ENCODE measurements at places on chromosomes 7 and 10. TPM values are rescaled to one million over a fixed set of nuclear protein-coding genes. Genes with fewer than 3 reads are reported as not detected.
A peak's percentile ranks its signal among the peaks of the same experiment; 100 is the strongest.

DNA sequence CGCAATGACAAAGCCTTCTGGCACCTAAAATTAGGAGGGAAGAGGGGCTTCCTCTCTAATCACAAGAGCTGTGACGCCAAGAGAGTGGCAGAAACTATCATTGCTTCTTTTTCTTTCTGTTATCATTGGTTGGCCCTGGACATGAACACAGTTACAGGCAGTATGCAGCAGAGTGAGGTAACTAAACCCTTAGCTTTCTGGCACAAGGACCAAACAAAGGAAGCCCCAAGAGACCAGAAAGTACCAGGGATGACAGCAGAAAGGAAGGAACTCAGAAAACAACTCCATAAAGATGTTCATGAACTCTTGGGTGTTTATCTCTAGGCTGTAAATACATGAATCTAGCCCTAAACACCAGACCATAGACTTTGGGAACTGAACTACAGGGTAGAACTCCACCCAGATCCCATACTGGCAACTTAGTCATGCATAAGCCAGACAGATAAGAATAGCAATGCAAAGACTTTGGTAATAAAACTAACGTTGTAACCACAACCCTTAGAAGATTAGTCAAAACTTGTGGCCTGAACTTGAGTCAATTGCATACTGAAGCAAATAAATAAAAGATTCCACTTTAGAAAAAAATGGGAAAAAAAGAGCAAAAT is 195.7 kb upstream of the PTN start:
- DNase-seq, result no peak

Gene MYH16
- total RNA-seq, result not detected

- DNase-seq, result no peak
Observed at GRCh38 chr10:113539789-113540188, 13.1 kb upstream of the HABP2 start.

DNA sequence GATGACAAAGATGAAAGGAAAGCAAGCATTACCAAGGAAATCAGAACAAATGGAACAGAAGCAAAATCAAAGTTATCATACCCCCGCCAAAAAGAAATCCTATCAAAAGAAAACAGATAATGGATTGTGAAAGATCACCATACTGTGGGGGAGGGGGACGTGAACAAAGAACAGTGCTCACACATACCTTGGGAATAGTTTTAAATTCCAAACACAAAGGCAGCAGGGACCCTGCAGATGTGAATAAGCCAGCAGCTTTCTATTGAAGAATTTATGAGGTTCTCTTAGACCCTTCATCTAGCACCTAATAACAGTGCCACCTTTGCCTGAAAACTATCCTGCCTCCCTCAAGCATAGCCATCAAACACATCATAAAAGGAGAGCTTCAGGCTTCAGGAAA is 94.0 kb downstream of the AKR1D1 start:
- DNase-seq, result no peak

DNA sequence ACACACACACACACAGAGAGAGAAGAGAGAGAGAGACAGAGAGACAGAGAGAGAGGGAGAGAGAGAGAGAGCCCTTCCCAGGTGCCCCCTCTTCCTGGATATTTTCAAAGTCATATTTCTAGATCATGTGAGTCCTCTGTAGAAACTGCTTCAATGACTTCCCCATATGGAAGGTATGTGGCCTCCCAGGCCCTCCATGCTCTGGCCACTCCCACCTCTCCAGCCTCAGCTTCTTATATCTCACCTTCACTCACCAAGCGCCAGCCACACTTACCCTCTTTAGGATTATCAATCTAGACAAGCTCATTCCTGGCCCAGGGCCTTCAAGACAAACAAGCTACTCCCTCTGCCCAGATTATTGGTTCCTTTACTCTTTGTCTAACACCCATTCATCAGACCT is 259.7 kb downstream of the MTERF1 start:
- no peak for DNase-seq

- no peak for DNase-seq
Observed at GRCh38 chr7:120724448-120724847, 133.5 kb downstream of the TSPAN12 start.

Gene CPXM2
- 16.9 TPM for total RNA-seq

DNA sequence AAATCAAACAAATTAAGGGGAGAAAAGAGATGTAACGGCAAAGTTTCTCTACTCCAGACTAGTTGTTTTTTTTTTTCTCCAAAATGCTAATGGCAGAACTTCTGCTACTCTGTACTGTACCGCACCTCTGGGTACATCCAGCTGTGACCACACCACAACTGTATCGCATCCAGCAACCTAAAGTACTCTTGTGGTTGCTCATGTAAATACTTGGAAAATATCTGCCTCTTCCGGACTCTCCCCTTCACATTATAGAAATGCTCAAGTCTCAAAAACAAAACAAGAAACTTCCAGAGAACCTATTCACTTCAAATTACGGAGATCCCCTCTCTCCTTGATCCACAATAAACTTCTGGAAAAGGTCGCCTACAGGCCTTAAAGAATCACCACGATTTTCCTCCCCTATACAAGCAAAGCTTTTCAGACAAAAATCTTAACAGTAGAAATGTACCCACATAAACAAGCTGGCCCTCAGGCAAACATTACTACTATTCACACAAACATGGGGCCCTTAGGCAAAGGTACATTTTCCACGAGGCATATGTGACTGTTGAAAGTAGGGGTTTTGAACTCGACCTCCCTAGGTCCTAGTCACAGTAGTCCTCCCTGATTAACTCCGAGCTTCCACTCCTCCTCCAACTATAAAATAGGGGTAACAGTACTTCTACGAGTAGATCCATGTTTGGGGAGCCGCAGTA is 222.9 kb upstream of the MKLN1 start:
- DNase-seq, result no peak

Gene AMPH
- total RNA-seq, result 12.8 TPM

- peak; percentile 77 for DNase-seq
Observed at GRCh38 chr7:30164567-30164966, 29.8 kb downstream of the MTURN start.

DNA sequence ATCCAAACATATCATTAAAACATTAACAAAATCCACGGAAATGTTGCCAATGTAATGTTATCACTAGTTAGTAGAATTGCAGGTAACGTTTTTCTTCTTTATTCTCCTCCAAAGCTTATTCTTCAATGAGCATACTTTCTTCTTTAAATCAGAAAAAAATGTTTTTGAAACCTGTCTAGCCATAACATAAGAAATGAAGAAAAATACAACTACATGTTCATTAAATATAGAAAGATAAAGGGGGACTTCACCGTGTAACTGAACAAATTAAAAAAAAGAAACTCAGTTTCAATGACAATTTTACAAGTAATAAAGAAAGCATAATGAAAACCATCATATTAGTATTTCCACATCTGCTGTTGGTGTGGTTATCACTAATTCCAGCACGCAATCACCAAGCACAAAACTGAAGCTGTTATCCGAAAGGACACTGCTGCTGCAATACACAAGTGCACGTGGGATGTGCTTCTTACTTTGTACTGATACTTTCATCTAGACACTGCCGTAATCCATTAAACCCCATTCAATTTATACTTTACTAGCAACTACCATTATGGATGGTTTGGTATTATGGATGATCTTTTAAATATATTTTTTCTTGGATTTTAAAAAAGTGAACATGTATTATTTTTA is 9.6 kb downstream of the ESYT2 start:
- no peak for DNase-seq

Gene ARHGEF35
- total RNA-seq, result 3.8 TPM

GRCh38 chr10:29815572-29815971 is 180.8 kb upstream of the SVIL start:
- no peak for DNase-seq

Gene CYP3A4
- 1.7 TPM for total RNA-seq

- DNase-seq, result no peak
Observed at GRCh38 chr10:83680470-83680891, 458.8 kb upstream of the GHITM start.

Gene CDK1
- total RNA-seq, result 33.2 TPM

Gene FUOM
- total RNA-seq, result 16.2 TPM

DNA sequence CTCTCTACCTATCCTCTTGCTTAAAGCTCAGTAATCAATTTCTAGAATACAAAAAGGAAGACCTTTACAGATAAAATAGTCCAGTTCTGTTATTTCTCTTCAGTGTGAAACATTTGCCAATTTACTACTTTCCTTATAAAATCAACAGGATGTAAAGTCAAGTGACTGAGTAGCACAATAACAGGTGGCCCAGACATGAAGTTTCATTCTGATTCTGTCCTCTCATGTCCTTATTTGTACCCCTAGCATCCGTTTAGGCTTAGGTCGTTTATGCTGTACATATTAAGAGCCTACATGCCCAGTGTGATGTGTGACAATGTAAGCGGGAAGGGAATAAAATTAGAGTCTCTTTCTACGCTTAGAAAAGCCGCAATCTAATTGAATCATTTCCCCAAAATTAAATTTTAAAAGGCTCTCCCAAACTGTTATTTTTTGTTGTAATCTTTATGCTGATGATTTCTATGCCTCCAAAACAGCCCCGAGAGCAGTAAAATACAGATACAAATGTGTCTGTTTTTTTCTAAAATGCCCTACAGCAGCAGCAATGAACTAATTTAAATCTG is 29.1 kb downstream of the EPC1 start:
- no peak for DNase-seq

Gene NRP1
- 41.4 TPM for total RNA-seq

Gene AP1S1
- 15.1 TPM for total RNA-seq

- DNase-seq, result peak; percentile 96
Observed at GRCh38 chr10:102114861-102115618, 5.1 kb downstream of the LDB1 start.

GRCh38 chr7:45626441-45627430 is 52.6 kb downstream of the ADCY1 start:
- no peak for DNase-seq

- peak; percentile 71 for DNase-seq
Observed at GRCh38 chr10:112953174-112954159, 3.4 kb downstream of the TCF7L2 start.

DNA sequence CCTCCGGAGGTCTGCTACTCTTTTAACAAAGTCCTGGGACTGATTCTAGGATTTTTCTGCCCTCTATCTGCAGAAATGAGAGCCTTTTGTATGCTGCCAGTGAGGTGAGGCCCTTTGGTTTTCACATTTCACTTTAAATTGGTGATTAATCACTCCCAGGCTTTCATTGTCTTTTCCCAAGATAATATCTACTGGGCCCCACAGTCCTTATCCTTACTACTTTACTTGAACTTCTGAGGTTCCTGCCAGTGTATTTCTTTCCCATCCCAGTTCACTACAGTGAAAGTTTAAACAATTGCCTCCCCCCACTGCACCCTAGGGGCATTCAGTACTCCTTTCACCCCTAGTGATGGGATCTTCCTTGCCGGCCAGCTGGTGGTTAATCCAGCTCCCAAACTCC is 127.4 kb upstream of the INHBA start:
- no peak for DNase-seq

Gene ACSM6
- not detected for total RNA-seq

DNA sequence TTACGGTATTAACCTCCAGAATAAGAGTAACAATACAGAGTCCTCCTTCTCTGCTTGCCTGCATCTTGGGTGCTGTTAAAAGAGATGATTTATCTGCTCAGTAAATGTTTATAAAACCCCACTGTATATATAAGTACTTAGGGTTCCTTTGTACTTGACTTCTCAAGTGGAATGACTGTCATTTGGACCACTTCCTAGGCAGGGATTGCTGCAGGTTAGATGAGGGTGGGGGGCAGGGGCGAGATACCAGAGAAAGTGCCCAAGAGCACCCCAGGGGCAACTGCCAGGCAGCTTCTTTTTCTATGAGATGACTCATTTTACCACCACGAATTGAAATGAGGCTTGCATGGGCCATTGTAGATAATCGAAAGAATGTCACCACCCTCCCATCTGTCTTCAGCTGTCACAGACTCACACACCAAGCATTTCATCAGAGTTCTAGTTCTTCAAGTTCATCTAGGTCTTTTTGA is 421.9 kb upstream of the GALNT17 start:
- peak; percentile 63 for DNase-seq

DNA sequence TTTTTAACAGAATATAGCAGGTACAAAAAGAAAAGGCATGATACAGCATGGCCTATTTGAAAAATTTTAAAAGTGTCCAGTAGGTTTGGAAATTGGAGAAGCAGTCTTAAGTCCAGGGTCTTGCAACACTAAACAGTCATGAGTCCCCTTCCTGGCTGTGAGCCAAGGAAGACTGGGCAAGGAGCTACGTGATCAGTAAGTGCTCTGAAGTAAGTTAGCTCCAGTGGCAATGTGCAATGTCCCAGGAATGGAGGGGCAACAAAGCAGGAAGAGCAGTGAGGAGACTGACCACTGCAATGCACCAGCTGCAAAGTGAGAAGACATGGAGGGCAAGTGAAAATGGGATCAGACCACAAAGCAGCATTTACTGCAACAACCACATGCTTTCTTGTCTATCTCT is 72.9 kb upstream of the GRID1 start:
- DNase-seq, result peak; percentile 59

DNA sequence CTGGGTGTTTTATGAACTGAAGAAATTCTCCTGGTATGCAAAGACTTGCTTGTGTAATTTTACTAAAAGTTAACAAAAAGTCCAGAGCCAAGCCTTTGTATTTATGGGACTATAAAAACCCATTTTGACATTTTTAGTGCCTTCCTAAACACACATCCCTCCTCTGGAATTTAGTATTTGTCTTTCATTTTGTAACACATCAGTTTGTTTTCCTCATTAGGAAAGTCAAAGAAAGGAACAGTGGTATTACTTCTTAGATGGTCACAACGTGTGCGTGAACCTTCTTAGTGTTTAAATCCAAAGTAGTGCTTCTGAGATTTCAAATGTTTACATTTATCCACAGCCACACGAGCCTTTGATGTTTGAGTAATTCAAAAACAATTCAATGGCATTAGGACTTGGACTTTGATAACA is 103.2 kb upstream of the TMEM106B start:
- no peak for DNase-seq

GRCh38 chr7:70474639-70475234 is 657.2 kb upstream of the GALNT17 start:
- no peak for DNase-seq

- DNase-seq, result peak; percentile 66
Observed at GRCh38 chr10:33732161-33732680, 397.8 kb upstream of the NRP1 start.

Gene SKAP2
- total RNA-seq, result 6.4 TPM

GRCh38 chr10:61159253-61159652 is 215.3 kb upstream of the RHOBTB1 start:
- no peak for DNase-seq

- DNase-seq, result no peak
Observed at GRCh38 chr7:127390186-127390816, 2.2 kb downstream of the ZNF800 start.

Gene HOXA3
- total RNA-seq, result 0.87 TPM

- no peak for DNase-seq
Observed at GRCh38 chr10:8063935-8064334, 9.4 kb downstream of the GATA3 start.

Measured in stomach (tissue), 19 donors.